ENCODE measurements at places on chromosomes 5 and 9.

DNA sequence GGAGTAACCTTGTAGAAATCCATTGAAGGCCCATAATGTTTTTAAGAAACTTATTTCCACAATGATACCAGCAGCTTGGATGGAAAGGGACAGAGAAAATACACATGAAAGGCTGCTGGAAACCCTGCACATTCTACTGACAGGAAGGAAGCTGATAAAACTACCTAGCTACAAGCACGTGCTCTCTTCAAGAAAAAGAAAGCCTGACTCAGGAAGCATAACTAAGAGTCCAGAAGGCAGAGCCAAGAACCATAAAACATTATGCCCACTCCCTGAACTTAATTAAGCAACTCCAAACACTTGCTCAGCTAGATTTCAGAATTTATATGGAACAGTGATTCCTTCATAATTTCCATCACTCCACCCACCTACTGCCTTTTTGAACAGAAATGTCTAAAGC, 430.8 kb downstream of the SEMA5A start:
- DNase-seq = no peak

DNA sequence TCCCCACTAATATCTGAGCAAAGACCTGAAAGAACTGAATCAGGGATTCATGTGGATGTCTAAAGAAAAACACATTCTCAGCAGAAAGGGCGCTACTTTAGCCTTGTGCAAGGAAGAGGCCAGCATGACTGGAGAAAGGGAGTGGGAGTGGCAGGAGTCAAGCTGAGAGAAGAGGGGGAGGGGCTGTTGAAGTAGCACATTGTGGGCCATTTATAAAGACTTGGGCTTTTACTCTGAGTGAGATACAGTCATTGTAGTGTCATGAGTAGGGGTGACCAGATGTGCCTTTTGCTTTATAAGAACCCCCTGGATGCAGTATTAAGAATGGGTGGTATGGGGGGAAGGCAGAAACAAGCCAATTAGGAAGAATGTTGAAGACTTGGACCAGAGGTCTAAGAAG, 452.8 kb downstream of the ENC1 start:
- no peak for DNase-seq

DNA sequence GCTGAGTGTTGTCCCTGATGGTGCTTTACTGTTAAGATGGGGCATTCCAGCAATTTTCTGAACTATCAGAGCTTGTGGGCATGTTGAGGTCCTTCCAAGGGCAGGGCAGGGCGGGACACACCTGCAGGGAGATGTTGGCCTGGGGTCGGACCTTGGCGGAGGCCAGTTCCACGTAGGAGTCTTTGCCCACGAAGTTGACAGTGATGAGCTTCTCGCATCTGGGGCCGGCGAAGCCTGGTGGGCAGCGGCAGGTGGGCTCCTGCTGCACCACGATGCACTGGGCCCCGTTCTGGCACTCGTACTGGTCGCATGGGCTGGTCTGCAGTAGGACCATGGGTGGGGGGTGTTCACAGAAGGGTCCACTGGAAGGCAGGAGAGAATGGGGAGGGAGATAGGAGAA, 106.4 kb upstream of the PANK3 start:
- no peak for DNase-seq

DNA sequence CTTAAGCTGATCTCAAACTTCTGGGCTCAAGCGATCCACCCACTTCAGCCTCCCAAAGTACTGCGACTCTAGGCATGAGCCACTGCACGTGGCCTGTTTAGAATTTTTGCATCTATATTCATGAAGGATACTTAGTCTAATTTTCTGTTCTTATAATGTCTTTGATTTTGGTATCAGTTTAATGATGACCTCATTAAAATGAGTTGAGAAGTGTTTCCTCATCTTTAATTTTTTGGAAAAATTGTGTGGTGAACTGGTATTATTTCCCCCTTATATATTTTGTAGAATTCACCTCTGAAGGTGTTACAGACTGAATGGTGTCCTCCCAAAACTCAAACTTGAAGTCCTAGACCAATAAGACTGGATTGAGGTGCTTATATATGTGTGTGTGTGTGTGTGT, 46.5 kb downstream of the ANKRD31 start:
- DNase-seq = no peak

DNA sequence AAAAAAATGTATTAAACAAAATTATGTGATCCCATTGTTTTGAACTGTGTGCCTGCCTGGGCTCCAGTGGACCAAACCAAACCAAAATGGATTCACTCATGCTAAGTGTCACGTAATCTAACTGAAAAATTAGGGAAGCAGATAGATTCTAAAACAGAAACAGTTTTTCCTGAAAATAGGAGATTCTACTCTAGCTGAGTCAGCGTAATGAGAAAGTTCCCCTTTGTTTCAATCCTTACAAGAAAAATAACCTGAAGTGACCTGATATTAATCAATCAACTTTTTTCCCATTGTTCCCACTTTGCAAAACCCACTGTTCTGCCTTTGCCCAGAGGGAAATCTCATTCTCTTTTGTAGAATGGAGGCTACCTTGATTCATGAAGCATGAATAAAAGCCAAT, 682.4 kb upstream of the CDH10 start:
- no peak for DNase-seq

DNA sequence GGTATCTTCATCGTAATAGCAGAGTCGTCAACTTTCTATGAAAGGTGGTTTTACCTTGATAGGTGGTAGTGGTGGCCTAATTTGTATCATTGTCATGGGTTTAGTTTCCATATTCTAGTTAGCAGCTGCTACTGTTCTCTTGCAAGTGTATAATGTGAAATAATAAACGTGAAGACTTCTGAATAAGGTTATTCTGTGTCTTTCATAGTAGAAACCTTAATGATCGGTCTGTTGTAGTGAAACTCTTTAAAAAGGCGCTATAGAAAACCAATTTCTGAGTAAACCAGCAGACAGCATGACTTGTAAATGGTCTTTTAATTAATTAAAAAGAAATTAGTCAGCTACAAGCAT, 1.6 kb downstream of the SET start:
- no peak for DNase-seq

- DNase-seq = no peak
These were observed 21.9 kb upstream of the TTC39B start for GRCh38 chr9:15328946-15329345.
